ENCODE measurements at places on chromosomes 5 and 9.

DNA sequence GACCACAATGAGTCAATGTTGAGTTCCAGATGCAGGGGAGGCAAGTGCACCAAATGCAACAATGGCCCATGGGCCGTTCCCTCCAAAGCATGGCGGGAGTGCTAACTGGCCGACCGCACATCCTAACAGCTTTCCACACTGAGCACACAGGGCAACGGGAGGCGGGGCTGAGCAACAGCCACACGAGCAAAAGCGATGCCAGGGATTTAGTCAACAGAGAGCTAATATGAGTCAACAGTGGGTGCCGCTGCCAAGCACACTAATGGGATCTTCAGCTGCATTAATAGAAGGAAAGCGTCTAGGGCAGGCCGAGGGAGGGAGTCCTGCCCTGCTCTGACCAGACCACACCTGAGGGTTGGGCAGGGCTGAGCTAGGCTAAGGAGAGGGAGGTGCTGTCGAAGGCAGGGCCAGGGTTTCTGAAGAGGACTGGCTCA, 4.6 kb downstream of the EPB41L4B start:
- DNase-seq = peak; percentile 39
- no peak overlapping the region for H3K27ac ChIP-seq
- H3K4me3 ChIP-seq = no peak overlapping the region
- H3K36me3 ChIP-seq = no peaks in the 10 kb centered on the region

- no peaks in the 10 kb centered on the region for H3K27me3 ChIP-seq
- no peaks in the 10 kb centered on the region for H3K36me3 ChIP-seq
- no peak overlapping the region for H3K4me3 ChIP-seq
- no peak overlapping the region for H3K27ac ChIP-seq
- no peaks in the 10 kb centered on the region for H3K4me1 ChIP-seq
Observed at GRCh38 chr5:151562019-151562707, 29.0 kb downstream of the FAT2 start.

DNA sequence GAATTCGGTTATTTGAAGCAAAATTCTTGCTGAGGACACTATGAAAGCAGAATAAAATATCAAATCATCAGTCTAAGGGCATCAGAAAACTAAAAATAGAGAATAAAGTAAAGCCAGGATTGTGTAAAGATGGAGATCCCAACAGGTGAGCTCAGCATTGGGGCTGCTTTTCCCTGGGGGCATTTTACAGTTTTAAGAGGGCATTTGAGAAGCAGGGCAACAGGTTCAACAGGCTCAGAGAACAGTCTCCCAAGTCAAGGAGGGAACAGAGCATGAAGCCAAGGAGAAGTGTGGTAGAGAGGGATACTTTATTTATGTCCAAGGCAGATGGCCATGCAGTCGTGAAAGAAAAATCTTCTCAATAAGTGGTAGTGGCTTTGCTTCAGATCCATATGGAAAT, 145.4 kb downstream of the SYK start:
- H3K4me1 ChIP-seq = no peaks in the 10 kb centered on the region
- peak; percentile 31 for DNase-seq
- no peaks in the 10 kb centered on the region for H3K36me3 ChIP-seq
- H3K27me3 ChIP-seq = no peaks in the 10 kb centered on the region
- no peak overlapping the region for H3K27ac ChIP-seq

- DNase-seq = no peak
- H3K4me3 ChIP-seq = no peak overlapping the region
- H3K27me3 ChIP-seq = no peaks in the 10 kb centered on the region
- no peak overlapping the region for H3K27ac ChIP-seq
Observed at GRCh38 chr9:136814725-136815421, 7.1 kb downstream of the RABL6 start.

DNA sequence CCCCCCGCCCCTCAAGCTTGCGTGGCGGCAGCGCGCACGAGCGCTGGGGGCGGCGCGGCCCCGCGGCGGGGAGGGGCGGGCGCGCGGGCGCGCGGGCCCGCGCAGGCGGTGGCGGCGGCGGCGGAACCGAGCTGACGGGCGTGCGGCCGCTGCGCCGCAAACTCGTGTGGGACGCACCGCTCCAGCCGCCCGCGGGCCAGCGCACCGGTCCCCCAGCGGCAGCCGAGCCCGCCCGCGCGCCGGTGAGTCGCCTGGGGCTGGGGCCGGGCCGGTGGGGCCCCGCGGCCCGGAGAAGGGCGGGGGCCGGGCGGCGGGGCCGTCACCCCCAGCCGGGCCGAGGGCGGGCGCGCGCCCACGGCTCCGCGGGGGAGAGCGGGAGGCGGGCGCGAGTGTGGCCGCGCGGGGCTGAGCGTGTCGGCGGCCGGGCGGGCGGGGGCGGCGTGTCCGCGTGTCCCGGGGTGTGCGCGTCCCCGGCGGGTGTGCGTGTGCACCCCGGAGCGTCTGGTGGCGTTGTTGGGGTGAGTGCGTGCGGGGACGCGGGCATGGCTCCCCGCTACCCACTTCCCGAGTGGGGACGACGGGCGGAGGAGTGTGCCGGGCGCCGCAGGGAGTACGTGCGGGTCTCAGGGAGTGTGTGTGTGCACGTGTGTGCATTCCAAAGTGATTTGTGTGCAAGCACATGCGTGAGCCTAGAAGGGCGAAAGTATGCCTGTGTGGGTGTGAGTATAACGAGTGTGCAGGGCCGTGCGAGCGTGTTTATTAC, at the start of gene NEK6:
NEK6 (plus strand) TSS at position 106 of the 763 bp plus-strand sequence. CDS start 44,016 bp downstream, outside the sequence.
- no peaks in the 10 kb centered on the region for H3K27me3 ChIP-seq
- H3K36me3 ChIP-seq = no peaks in the 10 kb centered on the region
- peak; percentile 63 for DNase-seq

DNA sequence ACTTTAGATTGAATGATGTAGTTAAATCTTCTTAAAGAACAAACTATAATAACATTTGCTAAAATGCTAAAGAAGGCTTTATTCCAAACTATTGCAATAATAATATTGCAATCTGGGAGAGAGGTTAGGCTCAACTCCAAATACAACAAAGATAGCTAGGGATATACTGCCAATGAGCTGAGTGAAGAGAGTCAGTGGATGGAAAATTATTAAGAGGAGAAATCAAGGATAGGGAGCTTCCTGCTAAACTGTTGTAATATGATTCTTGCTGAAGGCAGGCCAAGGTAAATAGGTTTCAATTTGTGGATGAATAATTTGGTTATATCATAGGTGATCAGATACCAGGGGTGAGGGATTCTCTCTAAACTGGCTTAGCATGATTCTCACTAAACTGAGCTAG, 1651.5 kb downstream of the EFNA5 start:
- no peak overlapping the region for H3K27ac ChIP-seq
- H3K4me1 ChIP-seq = no peaks in the 10 kb centered on the region
- H3K36me3 ChIP-seq = no peaks in the 10 kb centered on the region
- DNase-seq = no peak

- peaks cover 35% of the 10 kb centered on the region for H3K27me3 ChIP-seq
- peaks cover 9% of the 10 kb centered on the region for H3K4me1 ChIP-seq
- peak overlapping the region; percentile 76 for H3K4me3 ChIP-seq
- H3K27ac ChIP-seq = no peak overlapping the region
- no peaks in the 10 kb centered on the region for H3K36me3 ChIP-seq
Observed at GRCh38 chr9:36137392-36138004, 965 bp downstream of the GLIPR2 start.

GRCh38 chr9:34254966-34255825, 73.9 kb downstream of the KIF24 start:
- no peak overlapping the region for H3K27ac ChIP-seq
- no peaks in the 10 kb centered on the region for H3K4me1 ChIP-seq
- H3K36me3 ChIP-seq = no peaks in the 10 kb centered on the region

GRCh38 chr5:178590141-178590923, at the start of gene COL23A1:
Gene COL23A1 (minus strand): TSS chr5:178590393.
- H3K4me3 ChIP-seq = peak within 1 kb of the TSS; percentile 83
- H3K27me3 ChIP-seq = peaks cover 32% of the 10 kb centered on the region
- H3K36me3 ChIP-seq = no peaks in the 10 kb centered on the region
- H3K4me1 ChIP-seq = peaks cover 10% of the 10 kb centered on the region

GRCh38 chr5:151825445-151825844, 53.7 kb downstream of the G3BP1 start:
- DNase-seq = peak; percentile 86
- no peak overlapping the region for H3K27ac ChIP-seq
- H3K27me3 ChIP-seq = no peaks in the 10 kb centered on the region
- H3K4me3 ChIP-seq = no peak overlapping the region

- H3K36me3 ChIP-seq = no peaks in the 10 kb centered on the region
- no peaks in the 10 kb centered on the region for H3K27me3 ChIP-seq
- H3K4me1 ChIP-seq = peaks cover 18% of the 10 kb centered on the region
Observed at GRCh38 chr5:78527054-78527859, 121.3 kb downstream of the LHFPL2 start.

DNA sequence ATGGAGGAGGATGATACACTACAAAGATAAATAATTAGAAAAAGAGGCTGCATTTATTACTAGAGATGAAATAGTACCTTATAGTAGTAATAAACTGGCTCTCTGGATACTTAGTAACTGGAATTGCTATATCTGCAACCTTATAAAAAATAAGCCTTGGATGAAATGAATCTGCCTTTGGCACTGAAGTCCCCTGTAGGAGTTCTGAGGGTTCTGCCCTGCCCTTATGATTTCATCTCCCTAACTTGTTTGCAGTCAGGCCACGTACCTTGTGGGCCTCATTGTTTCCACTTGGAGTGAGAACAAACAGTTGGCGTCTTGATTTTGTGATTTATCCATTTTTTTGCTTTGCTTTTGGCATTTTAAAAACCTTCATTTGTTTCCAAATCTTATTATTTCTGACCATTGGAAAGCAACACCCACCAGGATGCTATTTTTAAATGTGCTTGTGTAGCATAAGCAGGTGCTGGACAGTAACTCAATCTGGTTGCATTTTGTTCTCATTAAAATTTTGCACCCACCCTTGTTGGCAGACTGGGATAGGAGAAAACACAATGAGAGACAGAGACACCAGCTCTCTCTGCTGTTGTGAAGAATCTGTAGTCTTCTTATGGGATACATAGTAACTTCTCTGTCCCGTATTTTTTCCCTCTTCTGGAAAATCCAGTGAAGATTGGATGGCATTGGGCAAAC, 518.9 kb upstream of the SGCD start:
- H3K4me1 ChIP-seq = no peaks in the 10 kb centered on the region
- H3K36me3 ChIP-seq = no peaks in the 10 kb centered on the region
- H3K4me3 ChIP-seq = no peak overlapping the region
- no peak for DNase-seq

DNA sequence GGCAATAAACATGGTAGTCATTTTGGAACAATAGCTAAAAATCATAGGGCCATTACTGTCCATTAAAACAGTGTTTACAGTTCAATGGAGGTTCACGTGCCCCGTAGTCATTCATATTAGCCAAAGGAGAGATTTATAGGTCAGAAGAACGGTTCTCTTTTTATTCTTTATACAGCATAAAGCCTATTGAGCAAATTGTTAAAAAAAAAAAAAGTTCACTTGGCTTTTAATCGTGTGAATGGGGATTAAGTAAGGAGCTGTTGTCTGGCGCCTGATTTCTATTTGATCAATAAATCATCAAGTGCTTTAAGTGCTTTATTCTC, 69.1 kb upstream of the TBCA start:
- no peak for DNase-seq
- H3K4me3 ChIP-seq = no peak overlapping the region
- H3K27me3 ChIP-seq = peaks cover 42% of the 10 kb centered on the region

DNA sequence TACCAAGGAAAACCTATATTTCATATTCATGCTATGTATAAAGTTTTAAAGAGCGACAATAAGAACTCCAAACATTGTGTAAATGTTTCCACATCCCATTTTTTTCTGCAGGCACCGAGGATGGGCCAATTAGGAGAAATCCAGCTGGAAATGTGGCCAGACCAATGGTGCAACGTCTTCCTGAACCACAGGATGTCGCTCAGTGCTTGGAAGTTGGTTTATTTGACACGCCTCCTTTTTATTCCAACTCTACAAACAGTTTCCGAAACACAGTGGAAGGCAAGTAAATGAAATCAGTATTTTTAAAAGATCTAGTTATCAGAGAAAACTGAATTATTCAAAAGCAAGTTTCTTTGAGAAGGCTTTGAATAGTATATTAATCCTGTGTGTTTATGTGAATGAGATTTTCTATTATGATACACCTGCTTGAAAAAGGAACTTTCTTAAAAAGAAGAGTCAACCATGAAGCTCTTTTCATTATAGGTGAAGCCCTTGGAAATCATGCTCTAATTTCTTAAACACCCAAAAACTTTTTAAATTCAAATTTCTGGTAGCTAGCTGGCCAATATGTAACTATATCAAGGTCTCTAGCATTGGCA, 9.1 kb downstream of the TYRP1 start:
- H3K4me1 ChIP-seq = peaks cover 5% of the 10 kb centered on the region
- no peaks in the 10 kb centered on the region for H3K27me3 ChIP-seq
- no peaks in the 10 kb centered on the region for H3K36me3 ChIP-seq
- no peak overlapping the region for H3K27ac ChIP-seq

GRCh38 chr5:6365142-6365976, 13.0 kb downstream of the MED10 start:
- H3K36me3 ChIP-seq = no peaks in the 10 kb centered on the region
- no peaks in the 10 kb centered on the region for H3K27me3 ChIP-seq
- H3K27ac ChIP-seq = no peak overlapping the region
